Thoracic aorta (tissue), 2 donors: ENCODE measurements at places on chromosomes 16 and 17.

DNA sequence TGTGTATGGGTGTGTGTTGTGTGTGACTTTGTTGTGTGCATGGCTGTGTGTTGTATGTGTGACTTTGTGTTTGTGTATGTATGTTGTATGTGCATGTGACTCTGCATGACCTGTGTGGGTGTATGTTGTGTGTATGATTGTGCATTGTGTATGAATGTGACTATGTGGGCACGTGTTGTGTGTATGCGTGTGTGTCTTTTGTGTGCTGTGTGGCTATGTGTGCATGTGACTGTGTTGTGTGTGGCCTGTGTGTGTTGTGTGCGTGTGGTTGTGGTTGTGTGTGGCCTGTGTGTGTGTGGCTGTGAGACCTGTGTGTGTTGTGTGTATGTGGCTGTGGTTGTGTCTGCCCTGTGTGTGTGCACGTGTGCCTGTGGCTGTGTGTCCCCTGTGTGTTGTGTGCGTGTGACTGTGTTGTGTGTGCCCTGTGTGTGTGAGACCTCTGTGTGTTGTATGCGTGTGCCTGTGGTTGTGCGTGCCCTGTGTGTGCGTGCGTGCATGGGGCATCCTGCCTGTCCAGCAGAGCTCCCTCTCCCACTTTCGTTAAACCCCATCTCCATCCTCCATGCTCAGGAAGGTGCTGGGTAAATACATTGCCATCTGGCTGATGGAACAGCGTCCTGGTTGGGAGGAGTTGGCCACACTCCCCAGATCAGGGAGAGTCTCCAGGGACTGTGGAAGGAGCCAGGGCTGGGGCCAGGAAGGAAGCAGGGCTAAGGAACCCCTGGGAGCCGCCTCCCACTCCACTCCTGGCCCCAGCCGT lies 90.1 kb upstream of the GSE1 start:
- DNase-seq: no peak
- peaks cover 26% of the 10 kb centered on the region for H3K4me1 ChIP-seq
- H3K4me3 ChIP-seq: peak overlapping the region; percentile 2
- H3K27ac ChIP-seq: no peak overlapping the region

DNA sequence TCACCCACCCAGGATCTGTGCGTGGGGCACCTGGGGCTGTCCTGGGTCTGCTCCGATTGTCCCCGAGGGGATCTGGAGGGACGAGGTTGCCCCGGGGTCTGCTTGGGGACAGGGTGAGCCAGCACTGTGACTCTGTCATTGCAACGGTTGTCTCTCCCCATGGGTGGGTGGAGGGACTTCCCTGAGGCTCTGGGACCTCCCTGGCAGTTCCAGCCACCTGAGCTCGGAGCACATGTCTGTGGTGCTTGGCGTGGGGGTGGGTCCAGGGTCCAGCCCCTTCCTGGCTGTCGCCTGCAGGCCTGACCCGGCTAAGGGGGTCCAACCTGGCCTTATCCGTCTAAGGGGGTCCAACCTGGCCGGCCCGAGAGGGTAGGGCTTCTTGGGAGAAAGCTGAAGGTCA lies 8.5 kb upstream of the CBFA2T3 start:
- H3K27me3 ChIP-seq: no peaks in the 10 kb centered on the region
- DNase-seq: no peak
- H3K4me3 ChIP-seq: no peak overlapping the region
- H3K36me3 ChIP-seq: no peaks in the 10 kb centered on the region

GRCh38 chr17:51455931-51456330 lies 195.6 kb downstream of the UTP18 start:
- no peaks in the 10 kb centered on the region for H3K27me3 ChIP-seq
- DNase-seq: no peak
- no peaks in the 10 kb centered on the region for H3K36me3 ChIP-seq
- H3K4me3 ChIP-seq: no peak overlapping the region
- H3K27ac ChIP-seq: no peak overlapping the region

DNA sequence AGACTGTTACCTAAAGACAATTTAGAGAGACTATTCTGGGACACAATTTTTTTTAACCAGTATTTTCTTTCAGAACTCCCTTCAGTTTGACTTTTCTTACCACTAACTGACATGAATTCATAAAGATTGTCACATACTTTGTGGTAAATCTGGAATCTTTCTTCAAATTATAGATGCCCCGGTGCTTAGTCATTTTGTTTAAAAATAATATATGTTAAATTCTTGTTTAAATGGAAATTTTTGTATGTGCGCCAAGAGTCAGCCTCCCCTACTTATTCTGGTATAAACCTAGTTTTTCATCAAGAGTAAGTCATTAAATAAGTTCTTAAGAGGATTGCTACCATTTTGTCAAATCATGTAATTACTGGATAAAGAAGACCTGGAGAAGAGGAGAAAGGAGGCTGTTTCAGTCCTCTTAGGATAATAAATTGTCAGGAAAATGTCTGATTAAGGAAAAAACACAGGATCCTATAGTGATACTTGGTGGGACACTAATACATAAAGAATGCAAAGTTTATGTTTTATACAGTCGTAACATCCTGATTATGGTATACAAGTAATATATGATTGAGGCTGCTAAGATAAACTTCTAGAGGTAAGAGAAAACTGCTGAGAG lies 424.4 kb downstream of the PMP22 start:
- no peak for DNase-seq
- H3K4me1 ChIP-seq: no peaks in the 10 kb centered on the region
- no peaks in the 10 kb centered on the region for H3K27me3 ChIP-seq
- H3K27ac ChIP-seq: no peak overlapping the region
- H3K36me3 ChIP-seq: no peaks in the 10 kb centered on the region

DNA sequence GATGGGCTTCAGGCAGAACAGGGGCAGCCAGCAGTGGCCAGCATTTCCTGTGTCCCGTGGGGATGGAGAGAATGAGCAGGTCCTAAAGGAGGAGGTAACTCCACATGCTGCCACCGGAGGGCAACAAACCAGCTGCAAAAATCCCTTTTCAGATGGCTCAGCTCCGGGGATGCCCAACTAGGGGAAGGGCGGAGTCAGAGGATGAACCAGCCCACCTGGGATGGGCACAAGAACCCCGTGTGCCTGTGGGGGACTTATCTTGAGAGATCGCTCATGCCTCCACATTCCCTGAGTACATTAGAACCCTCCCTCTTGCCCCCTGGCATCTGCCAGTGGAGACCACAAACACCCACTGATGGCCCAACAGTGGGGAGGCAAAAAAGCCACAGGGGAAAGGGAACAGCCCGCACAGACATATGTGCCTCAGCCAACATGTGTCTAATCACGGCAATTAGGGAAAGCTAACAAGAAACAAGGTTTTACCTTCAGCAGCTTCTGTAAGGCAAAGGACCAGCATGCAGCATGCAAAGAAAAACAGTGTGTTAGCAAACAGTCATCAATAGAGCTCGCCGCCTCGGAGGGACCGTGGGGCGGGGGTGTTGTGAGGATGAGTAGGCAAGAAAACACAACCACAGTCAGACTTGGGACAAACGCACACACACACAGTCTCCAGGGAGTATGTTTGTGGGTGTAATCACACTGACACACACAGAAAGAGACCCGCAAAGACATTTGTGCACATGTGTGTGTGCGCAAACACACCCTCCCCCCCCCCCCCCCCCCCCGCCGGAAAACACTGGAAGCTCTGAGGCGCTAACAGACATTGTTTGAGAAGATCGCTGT lies 64.0 kb downstream of the MYO18A start:
- no peaks in the 10 kb centered on the region for H3K27me3 ChIP-seq
- H3K27ac ChIP-seq: no peak overlapping the region
- H3K4me3 ChIP-seq: no peak overlapping the region
- DNase-seq: no peak
- H3K4me1 ChIP-seq: peaks cover 18% of the 10 kb centered on the region

GRCh38 chr17:41518789-41519449 lies at the start of gene KRT15:
TSS of gene KRT15 (minus strand) at chr17:41518890. CDS start at chr17:41518827, 63 bp downstream.
- no peak within 1 kb of the TSS for H3K4me3 ChIP-seq
- DNase-seq: no peak
- no peaks in the 10 kb centered on the region for H3K4me1 ChIP-seq
- H3K27me3 ChIP-seq: no peaks in the 10 kb centered on the region
- H3K36me3 ChIP-seq: no peaks in the 10 kb centered on the region

DNA sequence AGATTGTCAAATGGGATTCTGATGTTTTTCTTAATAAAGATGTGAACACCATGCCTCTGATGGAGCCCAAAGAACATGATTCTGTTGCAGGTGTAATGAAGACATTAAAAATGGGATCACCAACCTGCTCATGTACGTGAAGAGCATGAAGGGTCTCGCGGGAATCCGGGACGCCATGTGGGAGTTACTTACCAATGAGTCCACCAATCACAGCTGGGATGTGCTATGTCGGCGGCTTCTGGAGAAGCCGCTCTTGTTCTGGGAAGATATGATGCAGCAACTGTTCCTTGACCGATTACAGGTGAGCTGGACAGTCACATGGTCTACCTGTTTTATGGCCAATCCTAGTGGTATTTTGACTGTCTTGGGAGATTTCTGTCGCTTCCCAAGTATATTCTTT lies 7.6 kb downstream of the COG1 start:
- H3K4me3 ChIP-seq: no peak overlapping the region
- H3K27ac ChIP-seq: no peak overlapping the region
- H3K27me3 ChIP-seq: no peaks in the 10 kb centered on the region
- no peaks in the 10 kb centered on the region for H3K4me1 ChIP-seq

- no peak for DNase-seq
- H3K4me3 ChIP-seq: no peak overlapping the region
- no peak overlapping the region for H3K27ac ChIP-seq
- no peaks in the 10 kb centered on the region for H3K4me1 ChIP-seq
- H3K36me3 ChIP-seq: no peaks in the 10 kb centered on the region
These were observed 17.0 kb downstream of the VWA3A start for GRCh38 chr16:22109258-22109898.

DNA sequence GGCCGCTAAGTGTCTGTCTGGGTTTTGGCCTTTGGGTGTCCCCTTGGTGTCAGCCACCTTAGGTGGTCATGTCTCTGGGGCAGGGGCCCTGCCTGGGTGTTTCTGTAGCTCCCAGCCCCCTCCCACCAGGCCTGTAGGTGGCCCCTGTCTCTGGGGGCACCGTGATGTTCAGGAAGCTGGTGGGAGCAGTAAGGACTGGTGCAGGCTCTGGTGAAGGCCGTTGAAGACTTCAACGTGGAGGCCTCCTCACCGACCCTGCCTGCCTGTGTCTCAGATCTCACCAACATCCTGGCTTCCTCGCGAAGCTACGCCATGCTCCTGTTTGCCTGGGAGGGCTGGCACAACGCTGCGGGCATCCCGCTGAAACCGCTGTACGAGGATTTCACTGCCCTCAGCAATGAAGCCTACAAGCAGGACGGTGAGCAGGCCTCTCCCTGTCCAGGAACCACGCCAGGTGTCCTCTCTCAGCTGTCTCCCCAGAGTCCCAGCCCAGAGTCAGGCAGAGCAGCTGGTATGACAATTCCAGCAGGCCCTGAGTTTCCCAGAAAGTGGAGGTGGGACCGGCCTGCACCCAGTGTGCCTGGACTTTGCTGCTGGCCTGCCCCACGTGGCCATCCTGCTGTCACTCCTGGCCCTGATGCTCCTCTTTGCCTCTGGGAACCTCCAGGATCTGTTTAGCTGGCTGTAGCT lies 2.8 kb downstream of the ACE start:
- no peak for DNase-seq
- H3K27me3 ChIP-seq: no peaks in the 10 kb centered on the region
- no peaks in the 10 kb centered on the region for H3K36me3 ChIP-seq
- H3K4me3 ChIP-seq: no peak overlapping the region
- H3K4me1 ChIP-seq: peaks cover 10% of the 10 kb centered on the region

DNA sequence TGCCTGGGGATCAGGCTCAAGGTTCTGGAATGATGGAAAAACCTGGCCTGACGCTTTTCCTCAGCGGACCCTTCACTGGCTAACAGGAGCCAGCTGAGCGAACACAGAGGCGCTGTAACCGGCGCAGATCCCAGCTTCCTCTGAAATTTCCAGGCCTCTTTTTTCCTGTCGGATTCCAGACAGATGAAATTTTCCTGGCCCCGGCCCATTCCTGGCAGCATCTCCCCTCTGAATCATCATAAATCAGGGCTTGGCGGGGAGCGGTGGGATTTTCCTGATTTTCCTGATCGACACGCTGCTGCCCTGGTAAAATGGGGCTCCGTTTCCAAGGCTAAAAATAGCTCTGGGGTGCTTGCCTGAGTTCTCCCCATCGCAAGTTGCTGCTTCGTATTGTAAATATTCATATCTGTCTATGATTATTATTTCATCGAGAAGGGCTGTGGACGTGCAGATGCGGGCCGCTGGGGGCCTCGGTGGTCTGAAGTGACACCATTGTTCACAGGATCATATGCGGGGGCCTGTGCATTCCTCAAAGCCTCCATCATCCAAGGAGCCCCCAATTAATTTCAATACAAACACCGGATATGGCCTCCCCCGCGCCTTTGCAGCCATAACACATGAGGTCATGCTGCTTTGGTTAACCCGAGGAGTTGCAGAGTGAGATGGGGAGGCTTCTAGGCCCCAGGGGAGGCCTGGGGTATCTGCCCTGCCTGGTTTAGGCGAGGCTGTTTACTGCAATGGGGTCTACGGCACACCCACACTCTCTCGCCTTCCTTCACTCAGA lies 45.8 kb upstream of the ETV4 start:
- H3K4me1 ChIP-seq: peaks cover 4% of the 10 kb centered on the region
- peak; percentile 28 for DNase-seq
- no peaks in the 10 kb centered on the region for H3K27me3 ChIP-seq
- peak overlapping the region; percentile 71 for H3K27ac ChIP-seq
- no peaks in the 10 kb centered on the region for H3K36me3 ChIP-seq

DNA sequence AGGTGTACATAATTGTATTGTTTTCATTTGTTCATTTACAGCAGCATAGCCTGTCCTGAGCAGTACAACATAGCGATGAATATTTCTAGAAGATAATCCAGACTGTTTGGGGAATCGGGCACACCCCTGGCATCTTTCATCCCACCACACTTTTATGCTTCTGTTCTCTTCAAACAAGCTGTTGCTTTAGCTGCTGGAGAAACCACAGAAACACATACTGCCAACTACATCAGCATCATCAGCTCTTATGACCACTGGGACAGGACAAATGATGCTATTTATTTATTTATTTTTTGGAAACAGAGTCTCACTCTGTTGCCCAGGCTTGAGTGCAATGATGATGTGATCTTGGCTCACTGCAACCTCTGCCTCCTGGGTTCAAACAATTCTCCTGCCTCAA lies 22.6 kb upstream of the HAPSTR1 start:
- no peaks in the 10 kb centered on the region for H3K36me3 ChIP-seq
- no peak for DNase-seq
- H3K4me3 ChIP-seq: no peak overlapping the region
- no peaks in the 10 kb centered on the region for H3K4me1 ChIP-seq

- DNase-seq: no peak
- H3K4me3 ChIP-seq: peak within 1 kb of the TSS; percentile 39
- H3K27me3 ChIP-seq: peaks cover 43% of the 10 kb centered on the region
- no peak within 1 kb of the TSS for H3K27ac ChIP-seq
- H3K36me3 ChIP-seq: no peaks in the 10 kb centered on the region
These were observed at the start of gene NEUROD2 for GRCh38 chr17:39607851-39608130. TSS of gene NEUROD2 (minus strand) at chr17:39607920. CDS start at chr17:39606599, 1,321 bp downstream.

- no peaks in the 10 kb centered on the region for H3K27me3 ChIP-seq
- H3K27ac ChIP-seq: no peak overlapping the region
- H3K4me3 ChIP-seq: no peak overlapping the region
- DNase-seq: no peak
These were observed 39.3 kb upstream of the BRD7 start for GRCh38 chr16:50408001-50408561.
